ENCODE measurements at places on chromosomes 3 and 15.
A peak's percentile ranks its signal among the peaks of the same experiment; 100 is the strongest.

DNA sequence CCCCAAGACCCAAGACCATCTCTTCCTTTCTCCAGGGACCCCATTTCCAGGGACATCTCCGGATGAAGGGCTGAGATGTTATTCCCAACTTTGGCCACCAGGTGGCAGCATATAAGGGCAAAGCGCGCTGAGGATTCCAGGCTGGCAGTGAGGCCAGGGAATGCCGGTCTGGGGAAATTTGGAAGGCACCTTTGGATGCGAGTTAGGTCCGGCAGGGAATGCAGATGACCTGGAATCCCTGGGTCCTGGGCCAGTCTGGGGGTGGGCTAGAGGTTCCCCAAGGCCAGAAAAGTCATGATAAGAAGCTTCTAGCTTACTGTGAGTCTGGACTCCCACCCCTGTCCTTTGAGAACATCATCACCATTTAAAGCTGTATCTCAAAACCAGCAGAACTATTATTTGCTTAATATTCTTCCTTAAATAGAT lies 1.6 kb upstream of the CHST13 start:
- DNase-seq, result peak; percentile 79

DNA sequence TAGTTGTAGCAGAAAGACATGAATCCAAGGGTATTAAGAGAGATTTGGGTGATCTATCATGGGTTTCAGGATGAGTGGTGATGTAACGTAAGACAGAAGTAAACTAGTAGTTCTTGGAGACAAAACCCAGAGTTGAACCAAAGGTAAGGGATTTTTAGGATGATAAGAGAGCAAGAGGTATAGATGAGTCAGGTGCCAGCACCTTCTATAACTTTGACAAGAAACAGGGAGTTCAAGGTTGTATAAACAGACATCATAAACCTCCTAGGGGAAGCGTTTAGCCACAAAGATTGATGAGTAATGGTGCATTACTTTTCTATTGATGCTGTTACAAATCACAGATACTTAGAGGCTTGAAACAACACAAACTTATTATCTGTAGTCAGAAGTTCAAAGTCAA lies 447.3 kb upstream of the ARHGEF26 start:
- DNase-seq, result no peak

DNA sequence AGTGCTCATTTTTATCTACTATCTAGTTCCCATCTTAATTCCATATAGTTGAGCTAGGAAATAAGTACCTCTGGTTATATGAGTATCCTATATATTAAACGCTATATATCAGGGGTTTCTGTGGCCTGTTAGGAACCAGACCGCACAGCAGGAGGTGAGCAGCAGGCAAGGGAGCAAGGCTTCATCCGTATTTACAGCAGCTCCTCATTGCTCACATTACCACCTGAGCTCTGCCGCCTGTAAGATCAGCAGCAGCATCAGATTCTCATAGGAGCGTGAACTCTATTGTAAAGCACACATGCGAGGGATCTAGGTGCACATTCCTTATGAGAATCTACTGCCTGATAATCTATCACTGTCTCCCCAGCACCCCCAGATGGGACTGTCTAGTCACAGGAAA lies 23.0 kb downstream of the GSK3B start:
- DNase-seq, result peak; percentile 45

DNA sequence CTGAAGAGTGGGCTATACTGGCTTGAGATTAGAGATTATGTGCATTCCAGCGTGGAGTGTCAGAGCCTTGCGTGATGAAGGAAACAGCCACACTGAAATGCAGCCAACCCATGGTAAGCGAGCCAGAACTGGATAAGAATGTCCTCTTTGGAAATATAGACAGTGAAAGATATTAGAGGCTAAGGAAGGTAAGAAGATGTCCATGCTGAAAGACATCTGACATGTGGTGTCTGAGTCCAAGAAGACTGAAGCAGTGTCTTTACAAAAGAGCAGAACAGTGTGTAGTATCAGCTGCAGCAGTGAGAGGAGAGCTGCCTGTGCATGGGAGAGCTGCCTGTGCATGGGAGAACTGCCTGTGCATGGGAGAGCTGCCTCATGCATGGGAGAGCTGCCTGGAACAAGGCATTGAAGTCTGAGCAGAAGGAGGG lies 672.2 kb downstream of the DIPK2A start:
- DNase-seq, result no peak

DNA sequence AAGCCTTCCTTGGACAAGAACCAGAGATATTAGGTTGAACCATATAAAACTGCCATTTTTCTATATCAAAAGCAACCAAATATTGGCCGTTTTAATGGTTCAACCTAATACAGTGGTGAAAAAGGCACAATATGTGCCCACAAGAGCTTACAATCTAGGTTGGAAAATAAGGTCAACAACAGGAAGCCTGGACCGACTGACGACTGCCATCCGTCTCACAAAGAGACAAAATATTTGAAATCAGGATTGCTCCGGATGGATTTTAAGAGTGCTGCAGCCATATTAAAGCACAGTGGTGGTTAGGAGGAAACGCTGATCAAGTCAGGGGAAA lies 1.4 kb downstream of the AHSG start:
- no peak for DNase-seq

DNA sequence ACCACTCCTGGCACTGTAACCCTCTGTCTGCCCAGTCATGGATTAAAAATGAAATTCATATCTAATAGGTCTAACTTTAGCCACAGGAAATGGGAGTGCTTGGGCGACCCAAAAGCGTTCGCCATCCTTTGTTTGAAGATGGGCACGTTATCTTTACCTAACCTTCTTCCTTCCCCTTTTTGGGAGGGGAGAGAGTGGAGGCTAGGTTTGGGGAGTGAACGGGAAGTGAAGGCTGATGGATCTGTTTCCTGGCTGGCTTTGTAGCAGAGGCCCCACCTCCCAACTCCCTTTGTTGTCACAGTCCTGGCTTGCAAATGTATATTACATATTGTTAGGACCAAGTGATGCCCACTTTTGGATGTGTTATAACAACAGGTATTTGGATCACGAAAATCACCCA lies 98.1 kb upstream of the ARHGEF3 start:
- no peak for DNase-seq

- no peak for DNase-seq
Measured at GRCh38 chr3:23829242-23829934, 23.6 kb downstream of the UBE2E1 start.

DNA sequence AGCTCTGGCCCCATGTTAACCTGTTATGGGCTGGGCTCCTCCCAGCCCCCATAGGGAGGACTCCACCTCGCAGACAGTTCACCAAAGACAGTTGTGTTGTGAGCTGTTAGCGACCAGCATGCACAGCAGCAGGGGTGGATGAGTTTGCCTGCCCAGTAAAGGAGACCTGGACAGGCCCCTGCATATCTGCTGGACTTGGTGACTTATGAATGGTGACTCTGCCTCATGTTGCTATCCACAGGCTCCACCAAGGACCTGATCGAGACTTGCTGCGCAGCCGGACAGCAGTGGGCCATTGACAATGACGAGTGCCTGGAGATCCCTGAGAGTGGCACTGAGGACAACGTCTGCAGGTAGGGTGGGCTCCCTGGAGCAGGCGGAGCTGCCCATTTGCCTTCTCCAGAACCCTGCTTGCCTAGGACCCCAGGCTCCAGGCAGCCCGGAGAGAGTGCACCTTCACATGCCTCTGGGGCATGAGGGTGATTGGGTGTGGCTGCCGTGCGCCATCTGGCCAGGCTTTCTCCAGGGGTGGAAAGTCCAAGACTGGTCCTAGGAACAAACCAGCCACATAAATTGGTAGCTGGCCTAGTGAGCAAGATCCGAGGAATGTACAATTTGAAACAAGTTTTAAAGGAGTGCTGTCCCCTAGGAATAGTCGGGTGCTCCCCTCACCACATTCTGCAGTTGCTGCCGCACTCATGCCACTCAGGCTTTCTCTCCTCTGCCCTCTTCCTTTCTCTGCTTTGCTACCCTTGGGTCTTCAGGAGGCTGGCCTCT lies 59.1 kb downstream of the FBLN2 start:
- no peak for DNase-seq

GRCh38 chr15:99645543-99645935 lies 79.8 kb downstream of the MEF2A start:
- DNase-seq, result no peak

DNA sequence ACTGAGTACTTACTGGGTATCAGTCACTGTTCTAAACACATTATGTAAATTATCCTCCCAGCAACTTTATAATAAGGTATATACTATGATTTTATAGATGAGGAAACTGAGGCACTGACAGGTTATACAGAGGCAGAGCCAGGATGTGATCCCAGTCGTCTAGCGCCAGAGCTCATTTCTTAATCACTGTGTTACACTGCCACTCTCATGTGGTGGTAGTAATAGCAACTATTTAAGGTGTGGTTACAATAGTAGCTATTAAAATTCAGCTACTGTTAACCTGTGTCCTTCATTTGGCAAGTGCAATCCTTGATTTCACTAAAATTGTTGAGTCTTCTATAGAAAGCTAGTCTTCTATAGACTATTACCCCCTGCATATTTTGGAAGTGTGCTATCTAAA lies 43.1 kb upstream of the TRPC1 start:
- no peak for DNase-seq

DNA sequence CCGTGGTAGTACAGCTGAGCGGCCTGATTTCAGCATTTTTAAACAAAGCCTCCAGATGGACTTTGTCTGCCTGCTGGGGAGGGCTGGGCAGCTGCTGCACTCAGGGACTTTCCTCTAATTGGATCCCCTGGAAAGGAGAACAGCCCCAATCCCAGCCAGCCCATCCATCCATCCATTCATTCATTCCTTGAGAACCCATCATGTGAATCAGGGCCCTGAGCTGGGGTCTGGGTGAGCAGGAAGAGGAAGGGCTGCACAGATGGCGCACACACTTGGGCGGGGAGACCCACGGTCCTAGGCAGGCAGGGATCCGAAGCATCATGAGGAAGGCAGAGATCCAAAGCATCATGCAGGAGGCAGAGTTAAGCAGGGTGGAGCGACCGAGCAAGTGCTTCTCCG lies 45.7 kb downstream of the TPRA1 start:
- DNase-seq, result no peak

GRCh38 chr15:83477172-83477807 lies 30.1 kb downstream of the SH3GL3 start:
- DNase-seq, result no peak

DNA sequence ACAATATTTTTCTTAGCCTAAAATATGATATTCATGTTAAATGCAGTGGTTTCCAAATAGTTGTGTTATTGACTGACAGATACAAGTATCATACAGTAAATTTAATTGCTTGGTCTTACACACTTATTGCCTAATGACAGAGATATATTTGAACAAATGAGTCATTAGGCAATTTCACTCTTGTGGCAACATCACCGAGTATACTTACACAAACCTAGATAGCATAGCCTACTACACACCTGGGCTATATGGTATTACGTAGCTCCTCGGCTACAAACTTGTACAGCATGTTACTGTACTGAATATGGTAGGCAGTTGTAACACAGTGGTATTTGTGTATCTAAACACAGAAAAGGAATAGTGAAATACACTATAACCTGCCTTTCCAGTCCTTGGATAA lies 50.3 kb downstream of the SERPINI1 start:
- DNase-seq, result no peak

DNA sequence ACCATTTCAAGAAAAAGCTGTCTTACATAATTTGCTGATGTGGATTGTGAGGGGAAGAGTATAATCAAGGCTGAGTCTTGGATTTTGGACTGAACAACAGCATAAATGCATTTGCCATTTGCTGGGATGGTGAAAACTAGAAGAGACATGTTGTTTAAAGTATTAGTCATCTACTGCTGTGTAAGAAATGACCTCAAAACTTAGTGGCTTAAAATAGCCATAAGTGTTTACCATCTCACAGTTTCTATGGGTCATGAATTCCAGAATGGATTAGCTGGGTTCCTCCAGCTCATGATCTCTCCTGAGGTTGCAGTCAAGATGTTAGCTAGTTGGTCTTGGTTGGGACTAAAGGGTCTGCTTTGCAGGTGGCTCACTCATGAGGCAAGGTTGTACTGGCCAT lies 66.2 kb downstream of the SCN11A start:
- DNase-seq, result no peak

- DNase-seq, result peak; percentile 48
Measured at GRCh38 chr3:69541711-69542088, 155.8 kb upstream of the FRMD4B start.

DNA sequence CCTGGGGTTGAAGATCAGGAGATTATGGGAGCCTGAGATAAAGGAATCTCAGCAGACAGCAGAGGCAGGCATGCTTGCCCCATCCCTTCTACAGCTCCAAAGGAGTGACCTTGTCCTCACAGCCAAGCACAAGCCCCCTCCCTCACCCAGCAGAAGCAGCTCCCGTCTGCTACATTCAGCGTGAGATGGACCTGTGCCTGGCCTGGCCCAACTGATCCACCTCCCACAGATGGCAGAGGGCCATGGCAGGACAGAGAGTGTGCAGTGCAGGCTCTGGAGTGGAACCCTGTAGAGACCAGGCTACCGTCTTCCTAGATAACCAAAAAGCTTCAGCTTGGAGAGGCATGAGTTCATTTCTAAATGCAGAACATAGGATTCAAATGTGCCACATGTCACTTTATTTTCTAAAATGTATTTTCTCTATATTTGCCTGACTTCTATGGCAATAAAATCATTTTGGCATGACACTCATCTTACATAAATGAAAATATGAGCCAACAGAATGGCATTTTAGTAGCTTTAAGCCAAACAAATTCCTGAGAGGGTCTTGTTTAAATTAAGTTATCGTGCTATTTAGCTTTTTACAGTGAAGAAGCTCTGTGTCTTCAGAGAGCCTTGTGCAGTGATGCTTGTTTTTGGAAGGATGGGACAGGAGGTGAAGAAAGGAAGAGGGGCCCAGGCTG lies 43.7 kb downstream of the SLC12A8 start:
- no peak for DNase-seq

DNA sequence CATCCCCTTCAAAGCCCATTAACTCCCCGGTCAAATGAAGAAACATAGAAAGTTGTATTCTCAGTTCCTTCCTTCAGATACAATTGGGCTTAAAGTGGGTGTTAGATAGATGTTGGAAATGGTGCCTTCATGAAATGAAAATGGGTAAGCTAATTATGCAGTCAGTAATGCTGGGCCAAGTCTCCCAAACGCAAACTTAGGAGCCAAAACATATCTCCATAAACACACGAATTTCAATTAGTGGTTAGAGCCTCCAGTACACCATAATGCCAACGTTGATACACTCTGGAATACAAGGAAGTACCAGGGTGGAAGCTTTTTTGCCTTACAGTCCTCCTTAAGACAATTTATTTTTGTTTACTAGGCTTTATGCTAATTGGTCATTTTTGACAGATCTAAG lies 1059.0 kb downstream of the TUSC7 start:
- no peak for DNase-seq

GRCh38 chr3:127546970-127547733 lies 43.4 kb downstream of the TPRA1 start:
- peak; percentile 34 for DNase-seq
